ENCODE measurements at places on chromosomes 1 and 21.

DNA sequence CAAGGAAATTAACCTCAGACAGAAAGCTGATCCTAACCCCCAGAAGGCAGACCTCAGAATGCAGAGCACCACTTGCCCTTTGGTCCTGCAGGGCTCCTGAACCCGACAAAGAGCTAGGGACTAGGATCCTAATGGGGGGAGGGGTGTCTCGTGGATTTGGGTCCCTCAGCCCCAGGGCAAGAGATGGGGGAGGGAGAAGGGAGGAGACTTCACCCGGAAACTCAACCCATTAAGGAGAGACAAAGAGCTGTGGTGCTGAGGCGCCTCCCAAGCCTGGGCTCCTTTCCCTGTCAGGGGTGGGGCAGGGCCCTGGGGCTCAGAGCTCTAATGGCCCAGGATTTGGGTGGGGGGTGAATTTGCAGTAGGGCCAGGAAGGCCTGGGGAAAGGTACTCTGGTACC is 2.9 kb downstream of the NECTIN4 start:
- H3K27me3 ChIP-seq = no peaks in the 10 kb centered on the region
- no peak for DNase-seq
- no peak overlapping the region for H3K4me3 ChIP-seq
- H3K4me1 ChIP-seq = peaks cover 36% of the 10 kb centered on the region
- H3K36me3 ChIP-seq = no peaks in the 10 kb centered on the region

- DNase-seq = no peak
- H3K36me3 ChIP-seq = no peaks in the 10 kb centered on the region
- H3K4me3 ChIP-seq = no peak overlapping the region
- H3K27ac ChIP-seq = no peak overlapping the region
These were observed 4.5 kb downstream of the LIN9 start for GRCh38 chr1:226304291-226304955.

GRCh38 chr1:66580081-66580480 is 46.1 kb downstream of the SGIP1 start:
- H3K4me1 ChIP-seq = no peaks in the 10 kb centered on the region
- H3K4me3 ChIP-seq = no peak overlapping the region
- no peak for DNase-seq
- no peaks in the 10 kb centered on the region for H3K36me3 ChIP-seq
- no peaks in the 10 kb centered on the region for H3K27me3 ChIP-seq

GRCh38 chr1:33898406-33898805 is 34.5 kb downstream of the HMGB4 start:
- no peak for DNase-seq
- no peaks in the 10 kb centered on the region for H3K27me3 ChIP-seq
- no peak overlapping the region for H3K4me3 ChIP-seq
- no peaks in the 10 kb centered on the region for H3K36me3 ChIP-seq

GRCh38 chr1:223755992-223756775 is 43.8 kb downstream of the CAPN2 start:
- no peak overlapping the region for H3K4me3 ChIP-seq
- H3K4me1 ChIP-seq = peaks cover 25% of the 10 kb centered on the region
- no peak overlapping the region for H3K27ac ChIP-seq

- no peak overlapping the region for H3K4me3 ChIP-seq
- H3K27me3 ChIP-seq = no peaks in the 10 kb centered on the region
- no peaks in the 10 kb centered on the region for H3K36me3 ChIP-seq
- peaks cover 2% of the 10 kb centered on the region for H3K4me1 ChIP-seq
- no peak overlapping the region for H3K27ac ChIP-seq
These were observed 44.3 kb downstream of the TRIM11 start for GRCh38 chr1:228362141-228362883.

- H3K36me3 ChIP-seq = no peaks in the 10 kb centered on the region
- no peak overlapping the region for H3K27ac ChIP-seq
- H3K4me3 ChIP-seq = no peak overlapping the region
- H3K27me3 ChIP-seq = no peaks in the 10 kb centered on the region
- no peak for DNase-seq
These were observed 20.4 kb downstream of the ARHGEF19 start for GRCh38 chr1:16191916-16192546.

- H3K27ac ChIP-seq = no peak overlapping the region
- peaks cover 18% of the 10 kb centered on the region for H3K4me1 ChIP-seq
- H3K36me3 ChIP-seq = no peaks in the 10 kb centered on the region
- no peak overlapping the region for H3K4me3 ChIP-seq
These were observed 32.2 kb upstream of the GADD45A start for GRCh38 chr1:67652800-67653199.

DNA sequence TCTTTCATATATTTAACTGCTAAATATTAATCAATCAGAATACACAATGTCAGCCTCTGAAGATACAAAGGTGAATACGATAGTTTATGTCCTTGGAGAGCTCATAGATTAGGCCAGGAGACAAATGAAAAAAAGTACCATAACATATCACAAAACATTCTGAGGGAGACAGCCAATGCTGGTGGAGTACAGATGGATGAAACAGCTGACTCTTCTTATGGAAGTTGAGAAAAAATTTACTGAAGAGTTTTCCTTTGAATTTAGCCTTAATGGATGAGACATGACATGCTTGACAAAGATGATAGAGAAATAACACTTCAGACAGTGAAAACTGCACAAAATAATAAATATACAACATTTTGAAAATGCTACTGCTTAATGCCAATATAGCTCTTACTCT is 193.5 kb downstream of the PDE4B start:
- H3K4me1 ChIP-seq = no peaks in the 10 kb centered on the region
- H3K4me3 ChIP-seq = no peak overlapping the region
- H3K36me3 ChIP-seq = no peaks in the 10 kb centered on the region
- H3K27ac ChIP-seq = no peak overlapping the region
- DNase-seq = no peak
- no peaks in the 10 kb centered on the region for H3K27me3 ChIP-seq

DNA sequence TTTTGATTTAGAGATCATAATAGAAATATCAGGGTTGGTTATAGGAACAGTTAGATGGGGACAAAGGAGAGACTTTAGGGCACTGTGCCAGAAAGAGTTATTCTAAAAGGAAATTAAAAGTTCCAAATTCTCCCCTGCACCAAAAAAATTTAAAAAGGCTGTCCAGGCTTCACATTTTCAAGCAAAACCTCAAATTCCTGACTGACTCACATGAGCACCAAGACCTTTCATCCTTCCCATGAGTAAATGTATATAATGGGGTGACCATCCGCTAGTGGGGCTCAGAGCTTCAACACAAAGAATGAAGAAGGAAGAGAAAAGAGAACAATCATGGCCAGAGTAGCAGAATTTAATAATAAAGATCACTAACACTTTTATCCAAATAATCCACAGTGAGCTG is 131.6 kb upstream of the MROH9 start:
- no peaks in the 10 kb centered on the region for H3K4me1 ChIP-seq
- H3K27ac ChIP-seq = no peak overlapping the region
- H3K4me3 ChIP-seq = no peak overlapping the region
- DNase-seq = no peak

DNA sequence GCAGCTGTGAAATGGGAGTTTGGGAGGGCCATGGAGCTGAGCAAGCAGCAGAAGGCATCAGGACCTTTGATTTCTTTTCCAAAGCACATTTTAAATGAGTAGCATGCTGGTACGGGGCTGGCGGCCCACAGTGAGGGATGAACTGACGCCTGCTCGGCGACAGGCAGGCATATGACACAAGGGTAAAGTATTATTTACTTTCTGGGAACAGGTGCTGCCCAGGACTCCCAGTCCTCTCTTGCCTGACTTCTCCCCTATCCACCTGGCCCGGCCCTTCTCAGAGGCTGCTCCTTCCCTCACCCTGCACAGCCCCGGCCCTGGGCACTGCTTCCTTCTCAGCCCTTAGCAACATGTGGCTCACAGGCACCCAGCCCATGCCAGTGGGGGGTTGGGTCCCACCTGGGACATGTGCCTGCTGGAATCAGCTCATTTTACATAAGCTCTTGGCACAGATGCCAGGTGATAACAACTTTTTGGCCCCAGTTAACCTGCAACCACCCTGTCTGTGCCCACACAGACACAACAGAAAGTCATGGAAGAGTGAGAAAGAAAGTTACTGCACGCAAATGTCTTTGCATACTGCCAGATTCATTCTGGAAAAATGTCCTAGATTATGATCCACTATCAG is 112.3 kb upstream of the GADD45A start:
- H3K4me1 ChIP-seq = peaks cover 51% of the 10 kb centered on the region
- H3K36me3 ChIP-seq = no peaks in the 10 kb centered on the region
- no peak overlapping the region for H3K4me3 ChIP-seq
- no peaks in the 10 kb centered on the region for H3K27me3 ChIP-seq

DNA sequence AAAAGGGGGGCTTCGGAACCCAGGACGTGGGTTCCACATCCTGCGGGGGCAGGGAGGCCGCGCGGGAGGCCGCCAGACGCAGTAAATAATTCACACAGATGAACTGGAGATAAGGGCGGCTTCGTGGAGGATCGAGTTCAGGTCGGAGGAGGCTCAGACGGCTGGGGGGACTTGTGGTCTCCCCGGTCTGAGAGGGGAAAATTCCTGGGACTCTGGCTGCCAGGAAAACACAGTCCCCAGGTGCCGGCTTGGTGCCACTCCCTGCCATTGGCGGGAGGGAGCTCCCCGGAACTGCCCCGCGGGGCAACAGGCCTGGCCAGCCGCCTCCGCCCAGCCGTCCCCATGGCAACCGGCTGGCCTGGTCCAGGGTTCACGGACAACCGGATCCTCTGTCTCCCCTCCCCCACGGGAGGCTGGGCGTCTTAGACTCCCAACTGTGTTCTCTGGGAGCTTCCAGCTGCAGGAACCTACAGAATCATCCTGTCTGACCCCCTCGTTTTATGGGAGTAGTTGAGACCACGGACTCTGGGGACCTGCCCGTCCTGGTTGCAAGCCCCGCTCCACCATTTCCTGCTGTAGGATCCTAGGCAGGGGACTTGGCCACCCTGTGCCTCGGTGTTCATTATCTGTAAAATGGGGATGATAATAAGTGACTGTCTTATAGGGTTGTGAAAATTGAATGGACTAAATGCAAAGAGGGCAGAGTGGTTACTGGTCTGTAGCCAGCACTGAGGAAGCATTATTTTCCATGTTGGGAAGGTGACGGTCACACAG is 9.6 kb downstream of the CAMK2N1 start:
- peak overlapping the region; percentile 25 for H3K4me3 ChIP-seq
- no peaks in the 10 kb centered on the region for H3K27me3 ChIP-seq
- H3K27ac ChIP-seq = peak overlapping the region; percentile 64
- peak; percentile 92 for DNase-seq
- no peaks in the 10 kb centered on the region for H3K36me3 ChIP-seq

GRCh38 chr1:155091071-155092051 is 12.7 kb downstream of the EFNA3 start:
- peaks cover 8% of the 10 kb centered on the region for H3K4me1 ChIP-seq
- peak; percentile 91 for DNase-seq
- no peak overlapping the region for H3K4me3 ChIP-seq
- no peaks in the 10 kb centered on the region for H3K27me3 ChIP-seq
- no peaks in the 10 kb centered on the region for H3K36me3 ChIP-seq
- H3K27ac ChIP-seq = no peak overlapping the region

DNA sequence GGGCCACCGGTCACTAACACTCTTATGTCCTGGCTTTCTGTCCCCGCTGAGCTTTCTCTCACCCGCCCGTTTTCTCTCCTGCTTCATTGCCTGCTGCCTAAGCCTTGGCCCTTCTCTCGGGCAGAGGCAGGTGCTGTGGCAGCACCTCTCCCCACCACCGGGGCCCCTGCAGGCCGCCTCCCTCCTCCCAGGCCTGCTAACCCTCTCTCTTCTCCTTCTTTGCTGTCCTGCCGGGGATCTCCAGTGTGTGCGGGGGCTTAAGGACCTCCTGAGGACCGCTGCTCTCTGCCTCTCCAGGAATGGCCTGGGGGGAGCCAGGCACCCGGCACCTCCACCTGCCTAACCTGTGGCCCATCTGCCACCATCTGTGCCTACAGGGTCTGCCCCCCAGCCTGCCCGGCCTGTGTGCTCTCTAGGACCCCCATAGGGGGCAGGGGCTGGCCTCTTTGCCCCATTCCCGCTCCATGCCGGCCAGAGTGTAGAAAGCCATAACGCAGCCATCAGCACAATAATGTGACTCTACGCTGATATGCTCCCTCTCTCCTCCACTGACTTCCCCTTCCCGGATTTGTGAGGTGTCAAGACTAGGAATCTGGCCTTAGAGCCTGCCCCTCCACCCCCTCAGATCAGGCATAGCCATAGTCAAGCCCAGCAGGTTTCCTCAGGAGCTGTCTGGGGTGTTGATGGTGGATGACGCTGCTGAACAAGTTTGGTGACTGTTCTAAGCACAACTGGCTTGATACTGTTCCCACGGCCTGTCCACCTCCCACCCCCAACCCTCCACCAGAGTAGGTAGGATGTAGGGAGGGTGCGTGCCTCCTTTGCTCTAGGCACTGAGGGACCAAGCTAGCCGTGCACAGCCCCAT is 6.1 kb upstream of the SFN start:
- no peak for DNase-seq
- no peaks in the 10 kb centered on the region for H3K27me3 ChIP-seq
- H3K36me3 ChIP-seq = no peaks in the 10 kb centered on the region
- H3K4me3 ChIP-seq = no peak overlapping the region
- no peaks in the 10 kb centered on the region for H3K4me1 ChIP-seq

DNA sequence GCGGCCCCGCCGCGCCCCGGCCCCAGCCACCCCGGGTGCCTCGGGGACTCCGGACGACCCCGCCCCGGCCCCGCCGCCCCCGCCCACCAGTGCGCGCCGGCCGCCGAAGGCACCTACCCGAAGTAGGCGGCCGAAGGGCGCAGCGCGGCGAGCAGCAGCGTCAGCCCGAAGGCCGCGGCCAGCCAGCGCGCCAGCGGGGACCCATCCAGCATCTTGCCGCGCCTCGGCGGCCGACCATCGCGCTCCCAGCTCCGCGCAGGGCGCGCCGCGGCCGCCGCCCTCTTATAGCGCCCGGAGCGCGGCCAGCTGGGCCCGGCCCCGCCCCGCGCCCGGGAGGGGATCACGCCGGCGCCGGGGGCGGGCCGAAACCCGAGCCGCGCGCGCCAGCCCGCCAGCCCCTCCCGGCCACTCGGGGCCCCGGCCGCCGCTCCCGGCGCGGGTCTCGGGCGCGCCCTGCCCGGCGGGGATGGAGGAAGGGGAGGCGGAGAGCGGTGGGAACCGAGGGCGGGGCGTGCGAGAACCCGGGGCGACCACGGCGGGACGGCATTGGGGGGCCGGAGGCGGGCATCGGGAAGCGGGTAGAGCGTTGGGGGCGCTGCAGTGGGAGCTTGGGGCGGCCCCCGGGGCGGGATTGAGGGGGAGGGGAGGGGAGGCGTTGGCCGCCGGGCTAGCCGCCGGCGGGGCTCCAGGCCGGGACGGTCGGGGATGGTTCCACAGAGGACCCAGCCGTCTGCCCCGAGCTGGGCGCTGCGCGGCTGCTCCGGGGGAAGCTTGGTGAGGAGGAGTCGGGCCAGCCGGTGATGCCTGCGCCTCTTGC is at the start of gene WNT9A:
TSS of gene WNT9A (minus strand) at position 257 of the 817 bp plus-strand sequence. CDS start at position 212, 45 bp downstream.
- H3K4me3 ChIP-seq = peak within 1 kb of the TSS; percentile 58
- no peak for DNase-seq
- no peaks in the 10 kb centered on the region for H3K27me3 ChIP-seq
- H3K36me3 ChIP-seq = no peaks in the 10 kb centered on the region

- no peak overlapping the region for H3K4me3 ChIP-seq
- no peaks in the 10 kb centered on the region for H3K4me1 ChIP-seq
- H3K27me3 ChIP-seq = no peaks in the 10 kb centered on the region
- no peak overlapping the region for H3K27ac ChIP-seq
These were observed 38.7 kb downstream of the GPR137B start for GRCh38 chr1:236181059-236181458.
